ENCODE measurements at places on chromosomes 3 and 15.

DNA sequence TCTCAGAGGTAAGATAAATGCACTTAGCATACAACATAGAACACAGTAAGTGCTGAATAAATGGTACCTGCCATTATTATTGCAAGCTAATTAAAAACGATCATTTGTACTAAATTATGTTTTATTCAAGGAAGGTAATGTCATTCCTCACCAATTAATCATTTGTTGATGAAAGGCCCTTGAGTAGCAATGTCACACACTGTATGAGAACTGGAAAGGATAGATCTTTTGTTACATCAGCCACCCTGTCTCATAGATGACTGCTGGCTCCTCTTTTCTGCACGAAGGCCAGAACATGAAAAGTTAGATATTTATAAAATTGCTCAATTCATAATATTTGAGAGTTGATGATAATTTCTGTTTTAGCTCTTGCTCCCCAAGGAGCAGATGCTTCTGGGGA, 415.4 kb downstream of the RBMS3 start:
- no peak for DNase-seq

GRCh38 chr3:168362156-168362555, 266.4 kb upstream of the GOLIM4 start:
- no peak for DNase-seq

GRCh38 chr15:100030586-100031229, 297.5 kb upstream of the LYSMD4 start:
- DNase-seq = no peak

- DNase-seq = no peak
Measured at GRCh38 chr15:101078669-101079323, 159.6 kb downstream of the LRRK1 start.

DNA sequence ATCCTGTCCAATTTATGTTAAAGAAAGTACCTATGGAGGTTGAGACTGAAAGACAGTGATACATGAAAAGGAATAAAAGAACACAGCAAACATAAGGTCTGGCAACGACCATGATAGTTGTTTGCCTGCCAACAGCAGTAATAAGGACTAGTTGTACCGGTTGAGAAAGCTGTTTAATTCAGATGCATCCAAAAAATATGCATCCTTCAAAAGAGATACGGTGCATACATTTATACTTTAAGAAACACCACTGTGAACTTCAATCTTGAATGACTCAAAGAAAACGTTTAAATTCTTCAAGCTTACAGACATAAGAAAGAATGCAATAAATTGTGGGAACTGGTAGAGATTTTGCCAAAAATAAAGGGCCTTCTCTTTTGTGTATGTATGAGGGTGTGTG, 492.1 kb downstream of the NLGN1 start:
- DNase-seq = no peak

DNA sequence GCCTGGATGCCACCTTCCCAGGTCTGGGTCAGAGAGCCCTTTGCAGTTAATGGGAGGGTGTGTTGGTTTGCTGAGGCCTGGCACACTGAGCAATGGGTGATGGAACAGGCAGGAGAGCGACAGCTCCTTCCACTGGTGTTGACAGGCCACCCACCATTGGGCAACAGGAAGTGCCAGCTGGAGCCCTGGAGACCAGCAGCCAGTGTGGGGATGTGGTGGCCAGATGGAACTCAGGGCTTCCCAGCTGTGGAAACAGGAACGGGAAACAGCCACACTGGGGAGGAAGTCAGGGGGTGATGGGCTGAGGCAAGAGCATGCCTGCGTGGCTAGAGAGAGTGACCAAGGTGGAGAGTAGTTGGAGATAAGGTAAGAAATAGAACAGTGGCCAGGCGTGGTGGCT, 9.3 kb downstream of the PSTPIP1 start:
- DNase-seq = no peak

GRCh38 chr3:53772562-53772961, 73.7 kb downstream of the CHDH start:
- DNase-seq = no peak

- no peak for DNase-seq
Measured at GRCh38 chr15:37289109-37289765, 188.9 kb upstream of the MEIS2 start.

DNA sequence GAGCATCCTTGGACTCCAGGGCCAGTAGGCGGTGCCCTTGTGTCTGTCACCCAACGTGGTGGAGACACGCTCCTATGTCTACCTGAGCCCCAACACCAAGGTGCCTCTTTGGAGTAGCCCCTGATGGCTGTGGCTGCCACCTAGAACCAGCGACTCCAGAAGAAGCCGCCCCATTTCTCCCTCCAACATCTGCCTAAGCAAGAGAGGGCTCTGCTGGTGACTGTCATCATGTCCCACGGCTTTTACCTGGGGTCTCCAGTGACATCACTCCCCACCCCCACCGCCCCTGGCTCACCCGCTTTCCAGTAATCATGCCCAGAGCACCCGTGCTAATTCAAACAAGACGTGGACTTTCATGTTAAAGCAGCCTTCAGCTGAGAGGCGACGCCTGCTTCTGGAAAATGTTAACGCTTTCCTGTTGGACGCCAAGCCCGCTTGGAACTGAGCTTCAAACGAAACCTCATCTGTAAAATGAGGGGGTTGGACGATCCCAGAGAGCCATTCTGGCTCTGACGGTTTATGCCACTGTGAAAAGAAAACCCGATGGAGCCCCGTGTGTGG, 57.0 kb downstream of the ISG20 start:
- no peak for DNase-seq

DNA sequence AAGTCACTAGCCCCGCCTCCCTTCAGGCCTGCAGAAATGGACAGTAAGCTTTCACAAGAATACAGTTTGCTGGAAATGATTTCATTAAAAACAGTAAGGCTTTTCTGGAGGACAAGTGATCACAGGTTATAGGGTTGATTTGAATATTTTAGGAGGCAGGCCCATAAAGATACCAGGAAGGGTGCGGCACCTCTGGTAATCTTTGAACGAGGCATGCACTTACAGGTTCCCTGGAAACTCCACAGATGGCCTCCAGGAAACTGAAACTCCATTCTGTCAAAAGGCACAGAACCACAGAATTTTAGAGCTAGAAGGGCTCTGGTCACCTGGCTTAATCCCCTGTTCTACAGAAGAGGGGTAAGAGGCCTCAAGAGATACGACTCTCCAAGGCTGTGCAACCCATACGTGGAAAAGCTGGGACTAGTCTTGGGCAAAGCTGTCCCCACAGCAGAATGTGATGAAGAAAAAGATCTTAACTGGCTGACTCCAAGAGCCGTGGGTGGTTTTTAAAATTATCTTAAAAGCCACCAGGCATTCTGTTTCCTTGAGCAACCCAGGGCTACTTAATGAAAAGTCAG, 1.2 kb downstream of the STARD5 start:
- no peak for DNase-seq

DNA sequence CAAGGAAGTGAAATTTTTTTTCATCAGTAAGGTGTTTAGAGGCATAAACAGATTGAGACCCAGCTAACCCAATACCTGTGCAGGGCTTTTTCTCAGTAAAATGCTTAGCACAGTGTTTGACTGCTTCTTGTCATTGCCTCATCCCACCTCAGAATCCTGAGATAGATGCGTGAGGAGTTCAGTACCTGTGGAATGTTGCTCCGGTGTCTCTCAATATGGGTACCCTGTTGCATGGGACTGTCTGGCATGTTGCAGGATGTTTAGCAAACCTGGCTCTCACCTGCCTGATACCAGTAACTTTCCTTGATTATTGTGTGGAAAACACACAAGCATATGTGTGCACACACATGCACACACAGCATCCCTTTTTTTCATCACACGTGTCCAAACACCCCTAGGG, 128.4 kb downstream of the MCTP2 start:
- DNase-seq = no peak

GRCh38 chr15:101578443-101578894, 73.7 kb downstream of the TM2D3 start:
- no peak for DNase-seq

Measured in keratinocyte (primary cell).